Endothelial cell of umbilical vein (primary cell): ENCODE measurements at places on chromosomes 1 and 21. TPM values are rescaled to one million over a fixed set of nuclear protein-coding genes. Genes with fewer than 3 reads are reported as not detected.

DNA sequence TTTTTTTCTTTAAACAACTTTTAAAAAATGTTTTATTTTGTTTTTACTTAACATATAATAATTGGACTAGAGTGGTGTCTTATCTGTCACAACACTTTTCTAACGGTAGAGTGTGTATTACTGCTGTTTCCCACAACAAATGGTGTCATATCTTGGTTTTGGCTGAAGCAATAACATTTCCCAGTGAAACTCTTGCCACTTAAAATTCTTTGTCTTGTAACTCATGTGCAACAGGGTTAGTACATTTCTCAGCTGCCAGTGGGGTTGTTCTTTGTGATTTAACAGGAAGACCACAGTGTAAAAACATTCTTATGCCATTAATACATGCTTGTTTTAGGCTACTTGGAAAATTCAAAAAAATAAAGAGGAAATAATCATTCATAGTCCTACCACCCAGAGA is 43.5 kb downstream of the ALPL start:
- DNase-seq, result peak; percentile 12
- peaks cover 7% of the 10 kb centered on the region for H3K27me3 ChIP-seq
- H3K27ac ChIP-seq, result no peak overlapping the region
- no peak overlapping the region for H3K4me3 ChIP-seq

DNA sequence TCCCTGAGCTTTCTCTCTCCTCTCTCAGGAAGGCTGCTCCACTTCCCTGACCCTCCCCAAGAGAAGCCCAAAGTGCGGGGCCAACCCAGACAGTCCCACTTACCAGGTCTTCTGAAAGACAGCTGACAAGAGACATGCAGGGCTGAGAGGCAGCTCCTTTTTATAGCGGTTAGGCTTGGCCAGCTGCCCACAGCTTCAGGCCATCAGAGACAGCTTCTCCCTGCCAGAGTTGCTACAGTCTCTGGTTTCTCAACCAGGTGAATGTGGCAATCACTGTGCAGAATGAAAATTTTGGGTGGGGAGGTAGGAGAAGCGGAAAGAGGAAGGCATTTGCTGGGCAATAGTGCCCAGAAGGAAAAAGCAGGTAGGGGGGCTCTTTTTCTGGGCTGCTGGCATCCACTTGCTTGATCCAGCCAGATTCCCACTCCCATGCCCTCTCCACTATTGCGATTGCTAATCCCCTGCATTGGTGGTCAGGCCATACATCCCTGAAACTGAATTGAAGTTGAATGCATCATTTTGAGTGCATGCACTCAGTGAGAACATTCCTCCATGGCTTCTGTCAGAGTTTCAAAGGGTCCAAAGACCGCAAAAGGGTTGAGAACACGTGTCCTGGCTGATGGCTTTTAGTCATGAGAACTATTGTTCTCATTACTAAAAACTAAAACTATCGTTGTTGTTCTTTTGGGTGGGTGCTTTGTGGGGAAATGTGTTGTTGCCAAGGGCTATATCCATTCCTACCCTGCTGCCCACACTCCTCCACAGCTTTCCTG is at the start of gene S100A8:
TSS of gene S100A8 (minus strand) at position 136 of the 773 bp plus-strand sequence. CDS start 538 bp downstream, outside the sequence.
- no peak within 1 kb of the TSS for H3K27ac ChIP-seq
- no peak within 1 kb of the TSS for H3K4me3 ChIP-seq
- H3K27me3 ChIP-seq, result no peaks in the 10 kb centered on the region
- no peaks in the 10 kb centered on the region for H3K4me1 ChIP-seq

GRCh38 chr1:64487061-64487460 is 17.1 kb downstream of the CACHD1 start:
- no peak for DNase-seq
- H3K4me3 ChIP-seq, result no peak overlapping the region
- no peaks in the 10 kb centered on the region for H3K36me3 ChIP-seq
- H3K4me1 ChIP-seq, result peaks cover 20% of the 10 kb centered on the region
- no peak overlapping the region for H3K27ac ChIP-seq

- H3K4me1 ChIP-seq, result no peaks in the 10 kb centered on the region
- DNase-seq, result no peak
- no peaks in the 10 kb centered on the region for H3K27me3 ChIP-seq
- H3K4me3 ChIP-seq, result no peak overlapping the region
- H3K27ac ChIP-seq, result no peak overlapping the region
These were observed 195.5 kb upstream of the NFIA start for GRCh38 chr1:60886793-60887331.

GRCh38 chr1:39122056-39122455 is 82.4 kb upstream of the MACF1 start:
- no peak overlapping the region for H3K27ac ChIP-seq
- no peak overlapping the region for H3K4me3 ChIP-seq
- H3K27me3 ChIP-seq, result no peaks in the 10 kb centered on the region
- H3K36me3 ChIP-seq, result peaks cover 7% of the 10 kb centered on the region
- peaks cover 35% of the 10 kb centered on the region for H3K4me1 ChIP-seq
- no peak for DNase-seq

- H3K4me1 ChIP-seq, result no peaks in the 10 kb centered on the region
- H3K27me3 ChIP-seq, result no peaks in the 10 kb centered on the region
- no peak overlapping the region for H3K27ac ChIP-seq
- H3K36me3 ChIP-seq, result no peaks in the 10 kb centered on the region
These were observed 19.5 kb downstream of the FAAP20 start for GRCh38 chr1:2175055-2175414.

GRCh38 chr1:234091876-234092275 is 187.4 kb downstream of the SLC35F3 start:
- no peak overlapping the region for H3K4me3 ChIP-seq
- no peak overlapping the region for H3K27ac ChIP-seq
- H3K4me1 ChIP-seq, result no peaks in the 10 kb centered on the region
- no peaks in the 10 kb centered on the region for H3K36me3 ChIP-seq
- H3K27me3 ChIP-seq, result no peaks in the 10 kb centered on the region

GRCh38 chr1:223683586-223684487 is 18.3 kb upstream of the CAPN8 start:
- DNase-seq, result peak; percentile 55
- H3K27ac ChIP-seq, result no peak overlapping the region
- H3K4me1 ChIP-seq, result no peaks in the 10 kb centered on the region
- H3K36me3 ChIP-seq, result no peaks in the 10 kb centered on the region
- H3K4me3 ChIP-seq, result no peak overlapping the region
- H3K27me3 ChIP-seq, result peaks cover 9% of the 10 kb centered on the region

DNA sequence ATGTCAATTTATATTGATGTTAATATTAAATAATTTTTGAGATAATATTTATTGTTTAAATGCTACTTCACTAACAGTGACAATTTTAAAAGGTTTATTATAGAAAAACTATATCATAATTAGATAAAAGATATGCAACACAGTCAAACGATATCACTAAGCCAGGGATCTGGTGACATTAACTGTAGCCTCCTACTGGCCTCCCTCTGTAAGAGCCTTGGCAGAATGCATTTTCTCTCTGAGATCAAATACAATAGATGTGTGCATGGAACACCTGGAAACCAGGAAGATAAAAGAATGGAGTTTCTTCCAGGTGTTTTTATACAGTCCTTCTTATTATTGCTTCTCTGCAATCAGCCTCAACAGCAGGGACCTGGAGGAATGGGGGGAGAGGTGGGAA is 1762.1 kb downstream of the BRINP3 start:
- no peak overlapping the region for H3K27ac ChIP-seq
- no peaks in the 10 kb centered on the region for H3K4me1 ChIP-seq
- H3K4me3 ChIP-seq, result no peak overlapping the region

DNA sequence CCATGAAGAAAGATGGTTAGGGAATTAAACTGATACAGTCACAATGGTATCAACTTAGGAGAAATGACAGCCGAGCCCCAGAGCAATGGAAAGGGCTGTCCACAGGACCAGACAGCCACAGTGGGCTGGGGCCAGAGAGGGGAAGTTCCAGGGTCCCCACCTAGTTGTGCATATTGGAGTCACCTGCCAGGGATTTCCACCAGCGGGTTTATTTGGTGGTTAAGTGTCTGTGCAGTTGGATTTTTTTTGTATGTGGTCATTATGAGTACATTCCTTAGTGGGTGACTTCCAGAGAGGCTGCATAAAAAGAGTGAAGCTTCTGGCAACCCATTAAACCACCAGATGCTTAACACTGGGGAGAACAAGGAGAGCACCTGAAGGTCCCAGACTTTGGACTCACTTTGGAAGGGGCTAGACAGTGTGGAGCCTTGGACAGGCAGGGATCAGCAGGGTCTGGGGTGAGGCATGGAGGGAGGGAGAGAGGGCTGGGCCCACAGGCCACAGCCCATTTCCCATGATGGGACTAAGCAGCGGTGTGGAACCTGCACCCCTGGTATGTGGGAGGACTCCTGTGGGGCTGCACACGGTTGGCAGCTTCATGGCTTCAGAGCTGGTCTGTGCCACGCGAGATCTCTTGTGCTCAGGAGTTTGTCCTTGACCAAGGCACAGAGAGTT is 7.8 kb upstream of the PTTG1IP start:
- H3K27me3 ChIP-seq, result no peaks in the 10 kb centered on the region
- no peak for DNase-seq
- H3K36me3 ChIP-seq, result no peaks in the 10 kb centered on the region
- peaks cover 45% of the 10 kb centered on the region for H3K4me1 ChIP-seq
- H3K4me3 ChIP-seq, result no peak overlapping the region

GRCh38 chr1:213127074-213127473 is 76.0 kb downstream of the RPS6KC1 start:
- no peak overlapping the region for H3K4me3 ChIP-seq
- H3K27me3 ChIP-seq, result no peaks in the 10 kb centered on the region
- H3K4me1 ChIP-seq, result peaks cover 27% of the 10 kb centered on the region
- no peak overlapping the region for H3K27ac ChIP-seq
- DNase-seq, result no peak

DNA sequence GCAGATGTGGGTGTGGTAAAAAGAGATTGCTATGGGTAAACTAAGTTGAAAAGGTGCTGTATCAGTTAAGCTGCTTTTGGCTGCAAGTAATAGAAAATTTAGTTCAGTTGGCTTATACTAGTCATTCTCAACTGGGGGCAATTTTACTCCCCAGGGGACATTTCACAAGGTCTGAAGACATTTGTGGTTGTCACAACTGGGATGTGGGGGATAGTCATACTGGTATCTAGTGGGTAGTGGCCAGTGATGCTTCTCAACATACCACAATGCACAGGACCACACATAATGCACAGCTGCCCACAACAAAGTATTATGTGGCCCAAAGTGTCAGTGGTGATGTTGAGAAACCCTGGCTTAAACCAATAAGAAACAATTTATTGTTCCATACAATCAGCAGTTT is 31.4 kb downstream of the SERTAD4 start:
- H3K4me3 ChIP-seq, result no peak overlapping the region
- no peak for DNase-seq
- H3K27ac ChIP-seq, result no peak overlapping the region
- no peaks in the 10 kb centered on the region for H3K36me3 ChIP-seq
- peaks cover 6% of the 10 kb centered on the region for H3K4me1 ChIP-seq

- no peaks in the 10 kb centered on the region for H3K36me3 ChIP-seq
- no peaks in the 10 kb centered on the region for H3K4me1 ChIP-seq
- peak; percentile 26 for DNase-seq
- H3K27ac ChIP-seq, result no peak overlapping the region
- no peaks in the 10 kb centered on the region for H3K27me3 ChIP-seq
These were observed 7.7 kb downstream of the FBXO6 start for GRCh38 chr1:11671544-11672286.

GRCh38 chr1:29648798-29649188 is 412.5 kb downstream of the PTPRU start:
- DNase-seq, result no peak
- H3K27ac ChIP-seq, result no peak overlapping the region
- no peaks in the 10 kb centered on the region for H3K36me3 ChIP-seq
- H3K4me3 ChIP-seq, result no peak overlapping the region
- no peaks in the 10 kb centered on the region for H3K4me1 ChIP-seq

DNA sequence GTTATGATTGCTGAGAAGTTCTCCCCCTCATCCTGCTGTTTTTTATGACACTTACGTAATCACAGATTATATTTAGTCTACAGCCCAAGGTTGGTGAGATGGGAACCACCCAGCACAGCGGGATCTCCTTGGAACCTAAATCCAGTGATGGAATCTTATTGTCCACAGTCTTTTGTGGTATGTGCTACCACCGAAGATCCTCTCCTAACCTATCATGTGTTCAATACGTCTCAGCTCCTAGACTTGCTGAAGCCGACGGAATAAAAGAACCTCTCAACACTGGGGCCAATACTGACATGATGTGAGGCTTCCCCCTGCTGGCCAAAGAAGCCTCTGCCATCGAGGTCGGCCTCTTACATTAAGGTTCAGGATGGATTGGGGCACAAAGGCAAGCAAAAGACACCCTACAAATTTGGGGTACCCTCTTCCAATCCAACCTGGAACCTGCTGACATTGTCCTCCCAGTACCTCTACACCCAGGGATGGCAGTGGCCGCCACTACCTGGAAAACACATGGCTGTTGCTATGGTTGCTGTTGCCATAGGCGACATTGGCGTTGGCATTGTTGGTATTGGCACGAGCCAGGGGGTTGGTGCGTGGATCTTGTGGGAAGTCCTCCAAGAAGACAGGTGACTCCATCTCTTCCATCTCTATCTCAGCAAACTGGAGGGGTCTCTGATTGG is 19.4 kb upstream of the KIF21B start:
- H3K36me3 ChIP-seq, result no peaks in the 10 kb centered on the region
- no peaks in the 10 kb centered on the region for H3K4me1 ChIP-seq
- H3K27ac ChIP-seq, result no peak overlapping the region
- no peaks in the 10 kb centered on the region for H3K27me3 ChIP-seq

GRCh38 chr1:239856924-239857323 is 234.8 kb upstream of the FMN2 start:
- no peaks in the 10 kb centered on the region for H3K36me3 ChIP-seq
- no peaks in the 10 kb centered on the region for H3K4me1 ChIP-seq
- H3K27me3 ChIP-seq, result no peaks in the 10 kb centered on the region
- H3K27ac ChIP-seq, result no peak overlapping the region
- DNase-seq, result no peak

The HES2 gene
- 9.4 and 13.3 TPM in 2 replicates for total RNA-seq

The PLA2G2F gene
- total RNA-seq, result not detected in 2 replicates

The NOS1AP gene
- 3.2 and 5.4 TPM in 2 replicates for total RNA-seq

The TSHB gene
- not detected in 2 replicates for total RNA-seq

The CLCA2 gene
- total RNA-seq, result 0.11 TPM in 1 of 2 replicates, not detected in the other

The VWA5B1 gene
- total RNA-seq, result not detected in 2 replicates

The AGMAT gene
- total RNA-seq, result 1.1 and 1.9 TPM in 2 replicates

The C1orf185 gene
- not detected in 2 replicates for total RNA-seq

The OR2L8 gene
- total RNA-seq, result not detected in 2 replicates

The ERICH3 gene
- total RNA-seq, result not detected in 2 replicates

The RGS16 gene
- total RNA-seq, result not detected in 2 replicates

The CNTN2 gene
- total RNA-seq, result not detected in 2 replicates

The BRINP3 gene
- not detected in 2 replicates for total RNA-seq
